ENCODE measurements at places on chromosomes 7 and 10.
A peak's percentile ranks its signal among the peaks of the same experiment; 100 is the strongest.

- no peak for DNase-seq
Measured at GRCh38 chr10:99460070-99460469, 29.6 kb upstream of the GOT1 start.

DNA sequence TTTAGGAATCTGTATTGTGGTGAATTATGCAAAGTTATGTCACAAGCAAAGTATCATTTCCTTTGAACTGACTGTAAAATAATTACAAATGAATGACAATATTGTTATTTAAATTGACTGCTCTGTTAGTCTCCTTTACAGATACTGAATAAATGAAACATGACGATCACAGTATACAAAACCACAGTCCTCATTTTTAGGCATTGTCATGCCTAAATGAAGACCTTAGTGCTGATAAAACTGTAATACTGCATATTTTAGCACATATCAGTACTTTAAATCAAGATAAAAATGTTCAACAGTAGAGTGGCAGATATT, 39.7 kb upstream of the FEZF1 start:
- peak; percentile 51 for DNase-seq

DNA sequence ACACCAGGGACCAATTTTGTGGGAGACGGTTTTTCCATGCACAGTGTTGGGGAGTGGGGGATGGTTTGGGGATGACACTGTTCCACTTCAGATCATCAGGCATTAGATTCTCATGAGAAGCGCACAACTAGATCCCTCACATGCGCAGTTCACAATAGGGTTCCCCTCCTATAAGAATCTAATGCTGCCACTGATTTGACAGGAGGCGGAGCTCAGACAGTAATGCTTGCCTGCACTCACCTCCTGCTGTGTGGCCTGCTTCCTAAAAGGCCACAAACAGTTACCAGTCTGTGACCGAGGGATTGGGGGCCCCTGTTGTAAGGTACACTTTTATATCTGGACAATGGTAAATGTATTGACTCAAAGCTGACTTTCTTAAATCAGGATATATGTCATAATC, 45.6 kb upstream of the TRIL start:
- DNase-seq, result no peak

DNA sequence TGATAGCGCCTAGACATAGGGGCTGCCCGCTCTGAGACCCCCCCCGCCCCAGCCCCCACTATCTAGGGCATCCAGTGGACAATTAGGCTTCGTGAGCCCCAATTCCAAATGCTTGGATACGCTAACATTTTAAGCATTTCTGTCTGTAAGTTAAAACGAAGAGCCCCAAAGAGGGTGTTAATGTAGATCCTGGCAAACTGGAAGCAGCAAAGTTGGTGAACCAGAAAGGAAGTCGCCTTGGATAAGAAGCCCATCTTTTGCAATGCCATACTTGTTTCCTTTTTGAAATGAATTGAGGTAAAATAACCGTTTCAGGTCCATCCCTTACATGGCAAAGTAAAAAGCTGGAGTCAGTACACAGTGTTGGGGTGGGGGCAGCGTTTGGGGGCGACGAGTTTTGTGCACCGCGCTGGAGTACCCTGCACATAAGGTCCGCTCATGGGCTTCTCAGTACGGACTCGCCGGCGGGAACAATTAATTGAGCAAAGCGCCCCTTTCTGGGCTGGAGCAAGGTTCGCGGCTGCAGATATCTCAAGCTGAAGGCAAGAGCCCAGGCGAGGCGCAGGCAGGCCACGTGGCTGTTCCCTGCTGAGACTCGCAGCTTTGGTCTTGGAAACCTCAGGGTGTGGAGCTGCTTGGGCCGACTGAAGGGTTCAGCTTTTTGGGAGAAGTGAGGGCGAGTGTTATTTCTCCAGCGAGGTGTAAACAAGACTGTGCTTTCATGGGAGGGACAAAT, 1.4 kb upstream of the TWIST1 start:
- no peak for DNase-seq

DNA sequence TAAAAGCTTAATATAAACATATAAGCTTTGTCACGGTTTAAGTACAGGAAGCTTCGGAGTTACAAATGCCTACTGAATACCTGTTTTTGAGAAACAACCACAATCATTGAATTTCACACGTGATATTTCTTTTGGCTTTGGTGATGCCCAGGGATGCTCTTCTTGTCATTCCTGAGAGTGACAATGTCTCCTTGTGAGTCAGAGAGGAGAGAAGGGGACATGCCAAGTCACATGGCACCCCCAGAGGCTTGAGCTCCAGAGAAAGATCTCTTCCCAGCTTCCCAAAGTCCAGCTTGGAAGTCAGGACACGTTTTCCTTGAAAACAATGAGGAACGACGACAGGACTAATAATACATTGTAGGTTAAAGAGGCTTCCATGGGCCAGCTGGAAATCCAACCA, 242.4 kb downstream of the ARHGAP21 start:
- no peak for DNase-seq

DNA sequence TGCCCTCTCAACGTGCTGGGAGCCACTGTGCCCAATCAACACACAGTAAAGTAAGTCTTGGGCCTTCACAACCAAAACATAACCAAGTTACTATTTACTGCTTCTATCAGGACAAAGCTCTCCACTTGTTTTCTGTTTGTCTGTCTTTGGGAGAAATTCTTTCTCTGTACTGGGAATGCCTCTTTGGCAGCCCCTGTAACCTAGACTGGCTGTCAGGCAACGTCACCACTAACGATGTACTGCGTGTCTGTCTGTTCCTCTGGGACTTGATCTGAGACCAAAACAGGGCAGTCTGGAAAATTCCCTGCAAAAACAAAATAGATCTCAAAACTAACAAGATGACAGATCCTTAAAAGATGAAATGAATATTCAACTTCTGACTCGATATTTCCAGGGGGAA, 113.0 kb downstream of the SMURF1 start:
- no peak for DNase-seq

- DNase-seq, result no peak
Measured at GRCh38 chr10:116241642-116242410, 31.2 kb downstream of the GFRA1 start.

DNA sequence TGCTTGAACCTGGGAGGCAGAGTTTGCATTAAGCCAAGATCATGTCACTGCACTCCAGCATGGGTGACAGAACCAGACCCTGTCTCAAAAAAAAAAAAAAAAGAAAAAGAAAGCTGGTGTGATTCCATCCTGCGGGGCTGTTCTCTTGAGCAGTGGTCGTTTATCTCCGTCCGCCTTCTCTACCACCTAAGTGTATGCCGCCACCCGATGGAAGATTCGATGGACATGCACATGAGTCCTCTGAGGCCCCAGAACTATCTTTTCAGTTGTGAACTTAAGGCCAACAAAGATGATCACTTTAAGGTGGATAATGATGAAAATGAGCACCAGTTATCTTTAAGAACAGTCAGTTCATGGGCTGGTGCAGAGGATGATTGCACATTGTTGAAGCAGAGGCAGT, 65.7 kb downstream of the ABRAXAS2 start:
- DNase-seq, result no peak

- no peak for DNase-seq
Measured at GRCh38 chr7:30816645-30817370, 45.6 kb downstream of the MINDY4 start.

GRCh38 chr7:32535162-32535702, 39.9 kb downstream of the AVL9 start:
- DNase-seq, result no peak

DNA sequence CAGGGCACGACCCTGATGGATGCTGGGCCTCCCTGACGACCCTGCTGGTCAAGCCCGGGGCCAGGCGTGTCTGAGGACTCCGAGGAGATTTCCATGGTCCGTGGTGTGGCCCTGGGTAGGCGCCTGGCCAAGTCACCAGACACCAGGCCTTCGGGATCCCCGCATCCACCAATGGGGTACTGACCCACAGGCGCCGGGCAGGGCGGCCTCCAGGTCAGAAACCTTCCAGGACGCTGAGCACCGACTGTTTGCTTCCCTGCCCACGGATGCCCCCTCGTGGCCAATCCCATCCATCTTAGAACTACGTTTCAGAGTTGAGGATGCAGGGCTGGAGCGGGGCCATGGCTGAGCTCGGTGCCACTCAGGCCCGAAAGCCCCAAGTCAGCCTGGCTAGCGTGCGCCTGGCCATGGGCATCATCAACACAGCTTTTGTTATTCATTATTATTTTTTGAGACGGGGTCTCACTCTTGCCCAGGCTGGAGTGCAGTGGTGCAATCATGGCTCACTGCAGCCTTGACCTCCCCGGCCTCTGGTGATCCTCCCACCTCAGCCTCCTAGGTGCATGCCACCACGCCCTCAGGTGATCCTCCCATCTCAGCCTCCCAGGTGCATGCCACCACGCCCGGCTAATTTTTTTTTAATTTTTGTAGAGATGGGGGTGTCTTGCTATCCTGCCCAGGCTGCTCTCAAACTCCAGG, 7.1 kb upstream of the AMZ1 start:
- peak; percentile 89 for DNase-seq

DNA sequence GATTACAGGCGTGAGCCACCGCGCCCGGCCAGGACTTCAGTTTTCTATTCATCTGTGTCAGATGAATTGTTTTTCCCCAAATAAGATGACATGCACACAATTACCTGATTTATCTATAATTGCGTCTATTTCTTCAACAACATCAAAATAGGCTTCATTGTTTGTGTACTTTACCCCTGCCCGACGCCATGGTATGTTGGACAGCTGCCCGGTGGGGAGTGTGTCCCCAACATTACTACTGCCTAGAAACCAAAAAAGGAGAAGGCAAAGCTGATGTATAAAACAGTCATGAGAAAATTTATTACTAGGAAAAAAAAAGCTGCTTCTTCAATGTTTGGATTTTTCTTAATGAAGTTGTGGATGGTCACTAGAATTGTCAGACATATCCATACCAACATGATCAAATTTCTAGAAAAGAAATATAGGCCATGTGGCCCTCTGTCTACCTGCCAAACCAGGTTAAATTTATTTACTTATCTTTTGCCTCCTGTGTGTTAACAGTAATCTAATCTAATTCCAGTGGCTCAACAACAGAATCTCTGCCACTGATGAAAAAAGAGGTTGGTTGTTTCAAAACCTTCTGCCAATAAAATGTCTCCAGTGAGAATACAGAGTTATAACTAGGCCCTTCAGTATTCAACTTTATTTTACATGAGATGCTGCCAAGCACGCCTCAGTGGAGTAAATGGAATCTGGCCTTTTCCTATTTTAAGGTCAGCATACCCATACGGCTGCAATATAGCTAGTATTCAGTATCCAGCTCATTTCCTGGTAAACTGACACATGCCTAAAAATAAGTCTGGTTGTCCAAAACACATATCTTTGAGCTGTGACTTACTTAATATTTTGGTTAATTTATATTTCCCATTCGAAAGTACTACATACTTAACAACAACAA, 16.5 kb downstream of the AP3M1 start:
- no peak for DNase-seq

- no peak for DNase-seq
Measured at GRCh38 chr10:114081911-114082583, 38.4 kb downstream of the ADRB1 start.

DNA sequence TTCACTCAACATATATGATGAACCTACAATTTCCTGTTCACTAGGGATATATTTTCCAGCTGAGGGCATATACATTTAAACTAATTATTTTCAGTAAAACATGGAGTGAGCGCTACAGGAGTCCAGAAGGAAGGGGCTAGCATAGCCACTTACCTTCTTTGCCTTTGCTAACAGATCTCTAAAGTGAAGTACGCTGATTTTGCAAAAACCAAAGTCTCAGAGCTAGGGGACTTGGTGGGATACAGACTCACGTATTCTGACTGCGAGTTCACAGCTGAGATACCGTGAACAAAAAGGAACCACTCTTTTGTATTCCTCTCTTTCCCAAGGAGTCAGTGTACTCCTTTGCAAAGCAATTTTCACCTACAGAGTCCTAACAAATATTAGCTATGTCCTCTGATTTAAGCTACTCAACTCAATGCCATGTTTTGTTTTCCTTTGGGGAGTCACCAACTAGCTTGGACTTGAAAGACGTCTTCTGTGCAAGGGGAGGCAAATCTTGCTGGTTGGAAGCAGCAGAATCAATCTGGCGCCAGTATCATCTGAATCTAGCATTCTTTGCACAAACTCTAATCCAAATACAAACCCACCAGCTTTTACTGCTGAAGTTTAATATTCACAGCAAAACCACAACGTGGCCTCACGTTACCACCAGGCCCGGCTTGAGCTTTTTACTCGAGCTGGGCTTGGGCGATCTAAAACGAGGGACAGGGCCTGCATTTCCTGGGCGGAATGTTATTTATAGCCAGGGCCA, 657 bp downstream of the CDNF start:
- DNase-seq, result no peak

DNA sequence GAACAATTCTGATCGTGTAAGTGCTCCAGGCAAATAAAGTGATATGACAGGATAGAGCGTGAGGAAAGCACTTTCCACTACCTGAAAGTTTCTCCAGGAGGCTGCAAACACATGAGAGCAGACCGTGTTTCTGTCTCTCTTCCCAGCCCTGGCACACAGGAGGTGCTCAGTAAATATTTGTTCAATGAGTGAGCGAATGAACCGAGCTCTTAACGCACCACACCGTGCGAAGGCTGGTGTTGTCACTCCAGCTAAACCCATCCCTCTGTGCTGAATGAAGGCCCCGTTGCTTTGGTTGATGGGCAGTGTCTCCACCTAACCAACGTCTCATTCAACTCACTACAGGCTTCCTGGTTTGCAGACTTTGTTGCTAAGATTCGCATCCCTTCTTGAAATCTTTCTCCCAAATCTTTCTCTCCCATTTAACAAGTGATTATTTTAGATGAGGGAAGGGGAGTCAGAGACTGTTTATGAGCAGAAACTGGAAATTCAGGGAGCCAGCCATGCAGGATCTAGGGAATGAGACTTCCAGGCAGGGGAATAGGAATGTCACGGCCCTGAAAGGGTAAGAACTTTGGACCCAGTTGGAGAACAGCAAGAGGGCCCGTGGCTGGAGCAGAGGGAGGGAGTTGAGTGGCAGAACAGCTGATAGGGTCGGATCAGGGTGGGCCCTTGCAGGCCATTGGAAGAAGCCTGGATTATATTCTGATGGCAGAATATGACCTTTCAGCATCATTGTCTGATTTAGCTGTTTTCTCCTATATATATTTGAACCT, 282.6 kb downstream of the CAMK1D start:
- no peak for DNase-seq

GRCh38 chr10:33732161-33732680, 397.8 kb upstream of the NRP1 start:
- no peak for DNase-seq

GRCh38 chr10:59606551-59606961, 103.1 kb downstream of the SLC16A9 start:
- no peak for DNase-seq

- no peak for DNase-seq
Measured at GRCh38 chr10:1190052-1190395, 133.8 kb downstream of the WDR37 start.

- no peak for DNase-seq
Measured at GRCh38 chr7:111711426-111712065, 149.3 kb upstream of the IMMP2L start.

GRCh38 chr10:132350391-132350790, 18.4 kb downstream of the LRRC27 start:
- no peak for DNase-seq

GRCh38 chr7:106895246-106895864, 30.3 kb downstream of the PIK3CG start:
- no peak for DNase-seq

GRCh38 chr7:77579797-77580196, 42.7 kb downstream of the PTPN12 start:
- peak; percentile 82 for DNase-seq

GRCh38 chr7:105377903-105378302, 10.8 kb downstream of the SRPK2 start:
- DNase-seq, result no peak

Data from trophoblast cell (in vitro differentiated cells and primary cell).